AG04449 (cell line): ENCODE measurements at places on chromosomes 2 and 18.

GRCh38 chr18:45444040-45444439 is 171.2 kb upstream of the SLC14A2 start:
- DNase-seq, result no peak

- DNase-seq, result no peak
These were observed 10.7 kb downstream of the FN1 start for GRCh38 chr2:215425021-215425782.

DNA sequence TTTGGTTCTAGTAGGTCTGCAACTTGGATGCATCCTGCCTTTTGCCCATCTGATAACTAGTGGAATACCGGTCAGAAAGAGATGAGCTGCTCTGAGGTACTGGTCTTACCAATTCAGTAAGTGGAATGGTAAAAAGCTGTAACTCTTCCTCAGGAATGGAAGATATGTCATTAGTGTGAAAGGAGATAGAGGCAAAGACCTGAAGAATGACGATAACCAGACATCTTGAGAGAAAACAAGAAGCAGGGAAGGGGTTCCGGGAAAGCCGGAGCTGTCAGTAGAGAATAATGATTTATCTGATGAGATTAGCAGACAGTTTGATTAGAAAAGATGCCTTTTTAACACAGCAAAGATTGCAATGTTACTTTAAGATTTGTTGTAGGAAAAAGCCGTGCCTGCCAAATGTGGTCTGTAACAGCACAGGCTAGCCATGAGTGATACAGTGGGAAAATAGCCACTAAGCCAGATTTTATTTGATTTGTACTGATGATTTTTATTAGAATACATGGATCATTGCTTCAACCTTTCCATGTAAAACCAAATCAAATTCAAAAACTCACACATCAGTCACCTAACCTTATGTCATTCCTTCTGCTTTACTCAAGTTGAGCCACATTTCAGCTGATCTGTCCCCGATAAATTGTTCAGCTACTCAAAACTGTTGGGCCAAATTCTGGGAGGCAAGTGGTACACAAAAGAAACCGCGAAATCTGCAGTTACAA is 110.0 kb downstream of the TCF4 start:
- no peak for DNase-seq

GRCh38 chr2:212712466-212712865 is 173.9 kb upstream of the ERBB4 start:
- DNase-seq, result no peak

DNA sequence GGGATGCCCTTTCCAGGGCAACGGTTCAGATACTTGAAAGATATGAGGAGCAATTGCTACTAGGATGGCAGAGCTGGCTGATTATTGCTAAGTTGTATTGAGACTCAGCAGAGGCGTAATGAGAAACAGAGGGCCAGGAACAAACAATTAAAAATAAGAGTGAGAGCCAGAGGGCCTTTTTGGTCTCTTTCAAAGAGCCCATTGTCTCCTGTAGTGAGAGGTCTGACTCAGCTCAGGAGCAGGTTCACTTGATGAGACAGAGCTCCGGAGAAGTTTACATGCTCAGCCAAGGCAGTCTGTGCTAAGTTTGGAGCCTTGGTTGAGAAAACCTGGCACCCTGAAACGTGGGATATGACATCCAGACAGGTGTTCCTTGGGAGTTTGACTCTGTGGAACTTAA is 303.9 kb upstream of the DLGAP1 start:
- DNase-seq, result no peak

- DNase-seq, result no peak
These were observed 770.8 kb downstream of the DSC3 start for GRCh38 chr18:30271716-30272115.
